ENCODE measurements at places on chromosomes 2 and 18.

DNA sequence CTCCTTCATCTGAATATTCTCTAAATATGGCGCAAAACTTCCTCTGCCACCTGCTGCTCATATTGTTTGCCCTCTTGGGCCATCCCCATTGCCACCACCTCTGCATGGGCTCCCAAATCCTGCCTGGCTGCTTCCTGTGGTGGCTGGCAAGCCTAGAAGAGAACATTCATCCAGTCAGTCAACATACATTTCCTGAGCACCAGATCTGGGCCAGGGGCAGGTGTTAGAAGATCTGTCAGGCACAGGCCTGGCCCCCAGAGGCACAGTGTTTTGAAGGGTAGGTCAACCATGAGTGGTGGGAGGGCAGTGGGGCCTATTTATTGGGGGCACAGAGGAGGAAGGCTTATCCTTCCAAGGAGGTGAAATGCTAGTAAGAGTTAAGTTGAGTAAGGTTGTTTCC, 73.2 kb downstream of the TMEM247 start:
- DNase-seq = no peak

- no peak for DNase-seq
These were observed 174.7 kb downstream of the WDR7 start for GRCh38 chr18:56825878-56826277.

DNA sequence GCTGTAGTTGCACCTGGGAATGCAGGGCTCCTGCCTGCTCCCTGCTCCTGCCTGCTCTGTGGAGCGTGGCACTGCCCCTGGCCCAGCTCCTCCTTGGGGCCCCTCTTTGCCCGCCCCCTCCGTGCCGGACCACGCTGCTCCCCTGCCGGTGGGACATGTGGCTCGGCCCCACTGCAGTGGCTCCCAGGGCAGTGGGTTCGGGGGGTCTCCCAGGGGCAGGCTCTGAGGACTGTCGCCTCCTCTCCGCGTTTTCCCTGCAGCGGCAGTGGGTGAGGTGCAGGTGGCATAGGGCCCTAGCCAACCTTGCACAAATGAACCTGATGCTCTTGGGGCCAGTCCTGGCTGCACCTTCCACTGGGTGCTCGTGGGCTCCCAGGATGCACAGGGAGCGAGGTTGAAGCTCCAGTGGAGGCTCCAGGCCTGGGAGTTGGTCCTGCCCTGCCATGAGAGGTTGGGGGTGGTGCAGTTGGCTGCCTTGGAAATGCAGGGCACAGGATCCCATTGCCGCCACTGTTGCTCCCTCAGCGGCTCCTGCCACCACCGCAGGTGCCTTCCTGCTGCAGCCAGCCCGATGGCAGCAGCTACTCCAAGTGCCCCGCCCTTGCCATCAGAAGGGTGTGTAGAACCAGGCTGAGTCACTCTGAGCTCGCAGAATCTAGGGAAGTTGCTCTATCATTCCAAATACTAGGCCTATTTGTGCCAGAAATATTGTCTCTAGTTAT, 313.1 kb upstream of the SYT4 start:
- DNase-seq = no peak

GRCh38 chr2:128635361-128635900, 316.8 kb upstream of the HS6ST1 start:
- no peak for DNase-seq

GRCh38 chr2:43171789-43172188, 54.6 kb downstream of the ZFP36L2 start:
- DNase-seq = no peak

DNA sequence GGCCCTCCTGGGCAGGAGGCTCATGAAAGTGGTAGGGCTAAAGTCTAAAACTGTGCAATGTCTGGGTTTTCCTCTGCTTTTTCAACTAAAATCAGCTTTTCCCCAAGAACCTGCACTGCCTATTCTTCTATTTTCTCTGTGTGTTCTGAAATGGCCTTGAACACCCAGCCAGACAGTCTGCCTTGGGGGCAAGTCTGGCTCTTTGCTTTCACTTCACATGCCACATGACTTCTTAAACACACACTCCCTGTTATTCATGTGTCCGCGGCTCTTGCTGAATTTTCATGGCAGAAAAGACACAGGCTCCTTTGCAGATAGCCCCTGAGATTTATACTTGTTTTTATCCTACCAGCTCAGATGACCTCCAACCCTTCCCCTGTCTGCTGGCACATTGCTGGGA, 10.6 kb upstream of the RPIA start:
- no peak for DNase-seq

GRCh38 chr2:58574873-58575272, 333.7 kb upstream of the FANCL start:
- DNase-seq = no peak

DNA sequence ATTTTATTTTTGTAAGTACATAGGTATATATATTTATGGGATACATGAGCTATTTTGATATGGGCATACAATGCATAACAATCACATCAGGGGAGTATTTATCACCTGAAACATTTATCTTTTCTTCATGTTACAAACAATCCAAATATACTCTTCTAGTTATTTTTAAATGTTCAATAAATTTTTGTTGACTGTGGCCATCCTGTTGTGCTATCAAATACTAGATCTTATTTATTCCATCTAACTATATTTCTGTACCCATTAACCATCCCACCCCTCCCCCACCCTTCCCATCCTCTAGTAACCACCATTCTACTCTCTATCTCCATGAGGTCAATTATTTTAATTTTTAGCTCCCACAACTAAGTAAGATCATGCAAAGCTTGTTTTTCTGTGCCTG, 157.0 kb downstream of the CD226 start:
- no peak for DNase-seq

DNA sequence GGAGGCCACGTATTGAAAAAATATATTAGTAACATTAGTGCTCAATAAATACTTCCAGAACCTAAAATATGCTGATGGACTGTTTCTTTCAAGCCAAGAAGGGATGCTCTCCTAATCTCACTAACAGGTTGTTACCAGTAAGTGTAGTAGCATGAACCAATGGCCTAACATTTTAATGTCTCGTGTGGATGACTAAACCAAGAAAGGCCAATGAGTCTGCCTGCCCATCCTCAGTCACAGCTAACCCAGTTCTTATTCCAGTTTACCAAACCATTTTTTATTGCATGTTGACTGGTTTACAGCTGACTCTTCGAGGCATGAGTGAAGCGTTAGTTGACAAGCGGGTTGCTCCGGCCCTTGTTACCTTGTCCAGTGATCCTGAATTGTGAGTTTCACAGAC, 45.1 kb upstream of the TNFRSF11A start:
- DNase-seq = no peak

DNA sequence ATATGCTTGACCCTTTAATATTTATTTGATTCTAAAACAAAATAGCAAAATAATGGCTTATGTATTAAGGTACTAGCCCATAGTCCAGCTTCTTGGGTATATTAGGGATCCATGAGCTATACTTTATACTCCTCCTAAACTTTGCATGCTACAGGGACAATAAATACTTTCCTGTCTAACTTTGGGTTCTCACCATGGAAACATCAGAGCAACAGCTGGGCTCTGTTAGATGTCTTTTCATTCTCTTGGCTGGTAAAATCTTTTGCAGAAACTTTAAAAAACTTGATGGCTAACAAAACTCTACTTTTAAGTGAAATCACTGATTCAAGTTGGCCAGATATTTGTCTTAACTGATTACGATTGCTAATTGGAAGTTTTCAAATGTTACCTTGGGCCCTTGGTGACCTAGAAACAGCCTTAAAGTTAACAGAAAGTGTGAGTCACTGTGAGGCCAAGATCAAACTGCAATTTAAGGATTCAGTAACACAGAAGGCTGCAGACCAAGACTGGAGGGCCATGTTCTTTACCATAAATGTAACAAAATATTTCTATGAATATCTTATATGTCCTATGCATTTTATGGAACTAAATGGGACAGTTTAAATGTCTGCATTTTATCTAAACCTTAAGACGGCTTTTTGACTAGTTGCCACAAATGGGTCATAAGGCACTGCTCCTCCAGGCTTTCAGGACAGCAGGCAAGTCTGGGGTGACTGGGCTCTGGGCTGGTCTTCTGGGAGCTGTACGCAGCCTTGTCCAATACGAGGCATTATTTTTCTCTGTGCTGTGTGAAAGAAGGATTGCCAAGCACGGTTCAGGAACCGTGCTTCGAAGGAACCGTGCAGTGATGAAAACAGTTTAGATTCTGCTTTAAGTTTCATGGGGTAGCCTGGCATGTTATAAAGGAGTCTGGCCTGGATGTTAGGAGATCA, 188.5 kb downstream of the TPGS2 start:
- DNase-seq = no peak

DNA sequence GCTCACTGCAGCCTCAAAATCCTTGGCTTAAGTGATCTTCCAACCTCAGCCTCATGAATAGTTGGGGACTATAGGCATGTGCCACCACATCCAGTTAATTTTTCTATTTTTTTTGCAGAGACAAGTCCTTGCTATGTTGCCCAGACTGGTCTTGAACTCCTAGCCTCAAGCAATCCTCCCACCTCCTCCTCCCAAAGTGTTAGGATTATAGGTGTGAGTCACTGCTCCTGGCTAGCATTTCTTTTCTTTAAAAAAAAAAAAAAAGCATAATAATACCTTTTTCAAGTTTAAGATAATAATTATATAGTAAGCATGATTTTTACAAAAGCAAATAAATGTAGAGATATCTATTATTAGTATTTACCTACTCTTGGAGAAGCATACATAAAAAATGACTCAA, 36.1 kb downstream of the PPP4R1 start:
- no peak for DNase-seq

- DNase-seq = no peak
These were observed 267.0 kb downstream of the PTH2R start for GRCh38 chr2:208673631-208674030.

DNA sequence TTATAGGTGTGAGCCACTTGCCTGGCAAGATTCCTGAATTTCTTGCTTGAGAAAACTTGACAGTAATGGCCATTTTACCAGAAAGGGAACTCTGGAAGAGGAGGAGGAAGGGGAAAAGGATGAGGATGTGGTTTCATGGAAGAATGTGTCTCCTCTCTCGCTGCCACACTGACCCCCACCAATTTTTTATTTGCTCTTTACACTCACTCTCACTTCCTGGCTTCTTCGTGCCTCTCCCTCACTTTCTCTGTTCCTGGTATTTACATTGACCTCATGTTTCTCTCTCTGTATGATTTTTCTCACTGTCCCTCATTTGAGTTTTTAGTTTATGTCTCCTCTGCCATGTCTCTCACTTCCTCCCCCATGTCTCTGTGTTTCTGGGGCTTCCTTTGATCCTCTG, 134.5 kb upstream of the CAB39 start:
- DNase-seq = no peak

DNA sequence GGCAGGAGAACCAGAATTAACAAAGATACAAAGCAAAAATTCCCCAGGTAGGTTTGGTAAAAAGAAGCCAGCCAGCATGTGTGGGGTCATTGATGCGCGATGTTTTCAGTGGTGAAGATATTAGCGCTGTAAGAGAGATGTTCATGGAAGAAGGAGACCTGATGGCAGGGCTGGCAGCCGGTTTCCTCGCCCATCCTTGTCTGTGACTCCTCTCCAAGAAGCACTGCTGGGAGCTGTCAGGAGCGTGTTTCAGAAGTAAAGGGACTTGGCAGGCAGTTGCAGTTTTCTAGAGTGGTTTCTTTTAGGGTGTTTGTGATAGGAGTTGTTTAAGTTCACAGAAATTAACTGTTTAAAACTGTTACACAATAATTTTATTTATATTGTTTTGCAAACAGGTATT, 24.6 kb downstream of the TAF1B start:
- DNase-seq = no peak

- no peak for DNase-seq
These were observed 20.6 kb downstream of the CROCC2 start for GRCh38 chr2:240926516-240927389.

DNA sequence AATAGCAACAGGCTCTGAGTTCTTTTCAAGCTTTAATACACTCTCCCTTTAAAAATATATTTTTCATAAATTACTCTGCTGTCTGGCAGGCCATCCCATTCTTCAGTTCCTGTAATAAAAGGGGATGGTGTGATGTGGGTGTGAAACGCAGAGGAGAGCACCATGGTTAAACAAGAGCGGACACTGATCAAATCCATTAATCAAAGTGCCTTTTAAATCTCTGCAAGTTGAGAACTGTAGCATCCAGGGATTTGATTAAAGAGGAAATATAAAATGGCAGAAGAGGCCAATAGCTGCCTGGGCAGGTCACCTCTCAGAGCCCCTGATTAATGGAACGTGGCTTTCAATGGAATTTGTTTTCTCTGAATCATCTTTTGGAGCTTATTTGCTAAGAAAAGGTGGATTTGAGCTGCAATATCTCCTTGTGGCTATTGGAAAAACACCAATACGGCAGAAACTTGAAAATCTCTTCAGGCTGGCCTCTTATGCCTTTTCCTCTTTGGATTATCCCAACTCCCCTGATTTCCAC, 96.9 kb downstream of the ACTR3 start:
- no peak for DNase-seq

DNA sequence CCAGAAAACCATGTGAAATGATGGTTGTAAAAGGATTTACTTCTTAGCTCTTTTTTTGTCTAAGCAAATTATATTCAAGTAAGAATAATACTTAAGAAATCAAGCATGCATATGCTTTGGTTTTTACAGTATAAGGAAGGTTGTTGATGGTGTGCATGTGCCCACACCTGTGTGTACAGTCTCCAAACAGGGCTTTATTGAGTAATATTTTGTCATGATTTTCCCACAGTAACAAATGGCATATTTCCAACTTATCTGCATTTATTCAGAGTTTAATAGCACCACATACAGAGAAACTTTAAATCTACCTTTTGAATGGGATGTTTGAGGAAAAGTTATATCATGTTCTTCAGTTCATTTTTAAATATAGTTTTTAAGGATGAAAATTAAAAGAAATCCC, 76.5 kb upstream of the DSG1 start:
- no peak for DNase-seq

DNA sequence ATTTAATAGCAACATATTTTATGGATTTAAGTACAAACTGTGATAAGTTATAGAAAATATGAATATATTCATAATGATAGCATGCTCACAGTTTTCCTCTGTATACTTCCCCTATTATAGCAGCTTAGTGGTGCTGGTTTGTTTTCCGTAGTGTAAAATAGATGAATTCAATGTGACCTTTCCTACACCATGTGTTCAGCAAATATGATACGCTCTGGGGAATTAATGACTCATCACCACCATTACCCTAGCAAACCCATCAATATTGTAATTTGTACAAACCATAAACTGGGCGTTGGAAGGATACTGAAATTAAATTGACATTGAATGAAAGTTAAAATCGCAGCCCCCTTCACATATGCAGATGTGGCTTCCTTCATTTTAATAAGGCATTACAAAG, 58.7 kb upstream of the CDH19 start:
- no peak for DNase-seq

DNA sequence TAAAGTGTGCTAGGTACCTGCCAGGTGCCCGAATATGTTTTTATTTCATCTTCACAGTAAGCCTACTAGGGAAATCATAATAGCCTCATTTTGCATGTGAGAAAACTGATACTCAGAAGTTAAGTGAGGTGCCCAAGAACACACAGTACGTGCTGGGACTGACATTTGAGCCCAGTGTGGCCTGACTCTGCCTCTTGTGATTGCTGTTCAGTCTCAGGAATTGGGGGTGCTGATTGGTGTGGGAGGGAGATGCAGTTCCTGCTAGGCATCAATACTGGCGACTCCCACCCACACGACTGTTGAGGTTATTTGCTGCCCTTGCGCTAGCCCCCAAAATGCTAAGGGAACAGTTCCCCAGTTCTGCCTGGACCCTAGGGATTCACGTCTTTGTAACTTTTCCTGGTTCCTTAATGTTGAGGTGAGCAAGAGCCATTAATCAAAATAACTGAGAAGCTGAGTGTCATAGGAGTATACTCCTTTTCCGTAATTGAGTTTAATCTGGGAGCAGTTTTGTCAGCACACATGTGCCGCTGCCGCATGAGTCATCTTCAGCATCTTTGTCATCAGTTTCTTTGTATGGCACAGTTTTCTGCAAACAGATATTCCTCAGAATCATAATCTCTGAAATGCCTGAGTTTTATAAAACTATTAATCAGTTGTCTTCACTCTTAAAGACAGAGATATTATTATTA, 120.7 kb downstream of the NCK2 start:
- DNase-seq = no peak
